A549 treated with CpdA at 1 μM for 4 hours (cell line): ENCODE measurements at places on chromosomes 5 and 9. TPM values are rescaled to one million over a fixed set of nuclear protein-coding genes. Genes with fewer than 3 reads are reported as not detected.

Gene ZNF782
- 1.2 to 2.1 TPM (median 1.5 TPM) in 5 replicates for total RNA-seq

Gene TRIP13
- total RNA-seq: 61.0 to 69.9 TPM (median 65.6 TPM) in 5 replicates

Gene RASEF
- 8.6 to 10.2 TPM (median 9.5 TPM) in 5 replicates for total RNA-seq

Gene GARIN3
- not detected in 5 replicates for total RNA-seq

Gene SLC6A19
- total RNA-seq: 0.02 TPM in 1 of 5 replicates, not detected in the others

Gene TAF11L5
- not detected in 5 replicates for total RNA-seq

Gene PDE6A
- total RNA-seq: 0.08 to 0.26 TPM (median 0.12 TPM) in 5 replicates

Gene QRFP
- not detected in 5 replicates for total RNA-seq

Gene SLC1A1
- 1.3 to 1.7 TPM (median 1.5 TPM) in 5 replicates for total RNA-seq

Gene LRRC19
- not detected in 5 replicates for total RNA-seq

Gene DNAJB5
- total RNA-seq: 3.6 to 5.5 TPM (median 5.1 TPM) in 5 replicates

Gene ADAMTS12
- total RNA-seq: 6.5 to 8.6 TPM (median 7.4 TPM) in 5 replicates

Gene ZNF618
- 8.7 to 11.4 TPM (median 11.3 TPM) in 5 replicates for total RNA-seq

Gene GABBR2
- total RNA-seq: 0.09 to 1.7 TPM (median 0.50 TPM) in 5 replicates

Gene SURF1
- 30.5 to 49.9 TPM (median 44.1 TPM) in 5 replicates for total RNA-seq

Gene FGF10
- not detected in 5 replicates for total RNA-seq

Gene CATSPER3
- total RNA-seq: 0.21 to 0.59 TPM (median 0.41 TPM) in 5 replicates

Gene ORM2
- not detected in 5 replicates for total RNA-seq

Gene CDH12
- not detected in 5 replicates for total RNA-seq

Gene SHC3
- total RNA-seq: 0.41 to 0.80 TPM (median 0.50 TPM) in 5 replicates

Gene BASP1
- total RNA-seq: 274 to 384 TPM (median 325 TPM) in 5 replicates

Gene TRIM32
- total RNA-seq: 20.6 to 23.2 TPM (median 21.8 TPM) in 5 replicates

Gene GMCL2
- total RNA-seq: not detected in 5 replicates

Gene TNC
- total RNA-seq: 0.83 to 1.3 TPM (median 1.1 TPM) in 5 replicates

Gene PKD2L2
- 0.03 to 0.26 TPM (median 0.05 TPM) in 3 of 5 replicates, not detected in the others for total RNA-seq

Gene BARHL1
- total RNA-seq: 0.06 TPM in 1 of 5 replicates, not detected in the others

Gene CYLC2
- total RNA-seq: not detected in 5 replicates

Gene KLF9
- 0.47 to 0.58 TPM (median 0.49 TPM) in 5 replicates for total RNA-seq

Gene LTC4S
- total RNA-seq: 0.16 TPM in 1 of 5 replicates, not detected in the others

Gene SV2C
- not detected in 5 replicates for total RNA-seq

Gene UIMC1
- 39.5 to 50.5 TPM (median 43.6 TPM) in 5 replicates for total RNA-seq

Gene TAF11L11
- 0.18 to 0.42 TPM (median 0.23 TPM) in 3 of 5 replicates, not detected in the others for total RNA-seq

Gene GZMA
- total RNA-seq: not detected in 5 replicates

Gene PRR16
- total RNA-seq: not detected in 5 replicates

Gene CCDC152
- not detected in 5 replicates for total RNA-seq
